T-helper 2 cell treated with Interferon-gamma antibody and Interleukin-4, amounts not matched to agents 100 ng/mL and 5 ng/mL, for 36 hours (primary cell): ENCODE measurements at places on chromosomes 3 and 15. TPM values are rescaled to one million over a fixed set of nuclear protein-coding genes. Genes with fewer than 3 reads are reported as not detected.

DAZL gene
- 0.07 TPM in 1 of 2 replicates, not detected in the other for total RNA-seq

CCDC39 gene
- total RNA-seq = not detected in 2 replicates

CDHR4 gene
- not detected in 2 replicates for total RNA-seq

RASGRP1 gene
- 115 and 116 TPM in 2 replicates for total RNA-seq

TJP1 gene
- total RNA-seq = not detected in 2 replicates

CERS3 gene
- total RNA-seq = 0.45 and 0.57 TPM in 2 replicates

WDR72 gene
- total RNA-seq = not detected in 2 replicates

PLSCR5 gene
- total RNA-seq = not detected in 2 replicates

PRKCI gene
- 20.8 and 21.7 TPM in 2 replicates for total RNA-seq
